Left renal pelvis (tissue), 4 donors: ENCODE measurements at places on chromosomes 12 and 14. TPM values are rescaled to one million over a fixed set of nuclear protein-coding genes. Genes with fewer than 3 reads are reported as not detected.

- DNase-seq: no peak
Observed at GRCh38 chr14:63671987-63672386, 30.3 kb upstream of the WDR89 start.

GRCh38 chr12:86710109-86710508, 453.9 kb upstream of the MGAT4C start:
- DNase-seq: no peak

DNA sequence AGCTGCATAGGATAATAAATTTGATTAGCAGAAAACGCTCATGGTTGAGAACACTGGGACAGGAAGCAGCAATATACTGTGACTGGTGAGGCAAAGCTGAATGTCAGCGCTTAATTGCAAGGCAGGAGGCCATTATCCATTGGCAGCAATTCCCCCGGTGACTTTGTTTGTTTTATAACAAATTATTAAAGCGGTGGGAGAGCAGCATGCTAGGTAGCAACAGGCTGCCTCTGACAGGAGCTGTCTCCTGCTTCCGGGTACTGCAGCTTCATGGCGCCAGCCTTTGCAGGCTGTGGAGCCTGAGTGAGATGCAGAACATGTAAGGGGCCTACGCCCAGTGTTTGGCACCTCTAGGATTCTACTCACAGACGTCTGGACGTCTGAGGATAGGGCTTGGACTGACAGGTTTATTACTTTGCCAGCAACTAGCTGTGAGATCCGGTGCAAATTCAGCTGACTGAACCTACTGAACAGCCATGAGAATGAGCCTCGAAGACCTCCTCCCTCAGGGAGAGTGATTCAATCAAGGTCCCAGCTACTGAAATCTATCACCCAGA, 82.1 kb upstream of the SSTR1 start:
- DNase-seq: peak; percentile 44

GRCh38 chr14:89304561-89304960, 112.5 kb downstream of the FOXN3 start:
- no peak for DNase-seq

DNA sequence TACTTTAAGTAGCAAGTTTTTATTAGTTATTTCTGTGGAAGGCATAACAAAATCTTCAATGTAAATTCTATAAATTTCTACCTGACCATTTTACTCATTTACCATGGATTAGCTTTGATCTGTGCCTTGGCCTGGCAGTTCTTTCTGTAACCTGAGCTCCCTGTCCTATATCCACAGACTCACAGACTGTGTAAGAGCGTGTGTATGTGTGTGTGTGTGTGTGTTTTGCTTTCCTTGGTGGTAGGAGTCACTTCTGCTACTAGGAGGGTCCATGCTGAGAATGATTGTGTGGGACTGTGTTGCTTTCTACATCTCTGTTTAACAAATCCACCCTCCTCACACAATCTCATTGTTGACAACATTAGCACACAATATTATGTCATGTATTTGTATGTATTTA, 221.2 kb upstream of the PELI2 start:
- DNase-seq: peak; percentile 7

- no peak for DNase-seq
Observed at GRCh38 chr14:78997811-78998210, 827.6 kb downstream of the NRXN3 start.

GRCh38 chr12:68786929-68787328, 21.0 kb upstream of the MDM2 start:
- DNase-seq: no peak

DNA sequence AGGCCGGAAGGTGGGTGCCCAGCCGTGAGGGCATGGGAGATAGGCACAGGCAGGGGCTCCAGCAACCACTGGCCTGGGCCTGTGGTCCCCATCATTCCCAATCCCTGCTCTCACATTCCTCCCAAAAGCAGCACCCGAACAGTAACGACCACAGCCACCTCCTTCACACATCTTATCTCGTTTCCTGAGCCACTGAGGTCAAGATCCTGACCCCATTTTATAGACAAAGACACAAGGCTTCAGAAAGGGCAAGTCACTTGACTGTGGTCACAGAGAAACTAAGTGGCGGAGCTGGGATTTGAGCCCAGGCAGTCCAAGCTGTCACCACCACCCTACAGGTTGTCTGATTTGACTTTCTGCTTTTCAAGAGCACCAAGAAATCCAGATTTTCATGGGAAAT, 38.9 kb downstream of the DTX1 start:
- DNase-seq: no peak

DNA sequence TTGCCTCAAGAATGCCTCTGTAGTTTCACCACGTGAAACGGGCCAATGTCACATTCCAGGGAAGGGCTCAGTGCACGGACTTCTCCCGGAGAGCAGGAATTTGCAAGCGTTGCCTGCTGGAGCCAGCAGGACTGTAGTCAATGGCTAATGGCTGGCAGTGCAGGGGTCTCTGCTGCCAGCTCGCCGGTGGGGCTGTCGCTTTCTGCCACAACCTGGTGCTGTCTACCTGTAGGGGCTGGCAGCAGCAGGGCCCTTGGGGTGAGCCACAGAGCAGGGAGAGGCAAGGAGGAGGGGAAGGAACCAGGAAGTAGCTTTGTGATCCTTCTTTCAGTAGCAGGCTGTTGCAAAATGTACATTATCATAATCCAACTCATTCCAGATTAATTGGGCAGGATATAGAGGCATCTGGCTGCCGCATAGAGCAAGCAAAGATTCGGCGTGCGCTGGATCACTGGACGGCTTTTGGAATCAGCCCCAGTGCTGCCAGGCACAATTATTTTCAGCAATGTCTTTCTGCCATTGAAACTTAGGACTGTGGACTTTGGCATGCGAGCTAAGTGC, 114.1 kb downstream of the PAPOLA start:
- no peak for DNase-seq

GRCh38 chr12:49907352-49907751, 3.7 kb upstream of the FAIM2 start:
- DNase-seq: no peak

DNA sequence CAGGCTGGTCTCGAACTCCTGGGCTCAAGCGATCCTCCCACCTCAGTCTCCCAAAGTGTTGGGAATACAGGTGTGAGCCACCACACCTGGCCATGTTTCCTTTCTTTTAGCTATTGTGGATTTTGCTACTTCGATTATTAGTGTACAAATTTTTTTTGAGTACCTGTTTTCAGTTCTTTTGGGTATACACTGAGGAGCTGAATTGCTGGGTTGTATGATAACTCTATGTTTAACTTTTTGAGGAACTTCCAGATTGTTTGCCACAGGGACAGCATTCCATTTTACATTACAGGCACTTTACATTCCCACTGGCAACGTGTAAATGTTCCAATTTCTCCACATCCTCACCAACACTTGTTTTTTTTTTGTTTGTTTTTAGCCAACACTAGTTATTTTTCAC, 198.1 kb upstream of the TBX3 start:
- DNase-seq: no peak

GRCh38 chr12:62848418-62848817, 86.5 kb downstream of the PPM1H start:
- no peak for DNase-seq

GRCh38 chr14:85516239-85517113, 13.5 kb upstream of the FLRT2 start:
- no peak for DNase-seq

DNA sequence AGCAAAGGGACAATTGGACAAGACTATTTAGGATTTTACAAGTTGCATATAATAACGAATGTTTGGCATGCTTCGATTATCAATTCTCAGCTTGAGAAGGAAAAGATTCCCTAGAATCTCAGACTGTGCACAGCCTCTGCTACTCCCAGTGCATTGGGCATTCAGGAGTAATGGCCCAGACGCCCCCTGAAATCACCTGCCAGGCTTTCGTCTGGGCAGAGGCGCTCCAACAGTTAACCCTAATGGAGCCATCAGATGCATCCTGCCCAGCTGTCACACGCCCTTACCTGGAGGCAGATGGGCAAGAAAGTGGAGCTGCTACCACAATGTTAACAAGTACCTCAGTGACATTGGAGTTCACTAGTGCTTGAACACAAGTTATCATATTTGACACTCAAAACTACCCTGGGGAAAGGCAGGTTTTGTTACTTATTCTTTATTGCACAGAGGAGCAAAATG, 927 bp upstream of the LRP6 start:
- no peak for DNase-seq

RASAL1 gene
- polyA plus RNA-seq: 15.4 TPM

MSRB3 gene
- polyA plus RNA-seq: 24.4 TPM

ACSS3 gene
- polyA plus RNA-seq: 35.9 TPM

CD9 gene
- polyA plus RNA-seq: 188 TPM
